Natural killer cell (primary cell): ENCODE measurements at places on chromosomes 7 and 10. TPM values are rescaled to one million over a fixed set of nuclear protein-coding genes. Genes with fewer than 3 reads are reported as not detected.

DUSP5 gene
- total RNA-seq = 56.3 TPM

LRRC61 gene
- 16.7 TPM for total RNA-seq

FAM171A1 gene
- total RNA-seq = 0.99 TPM

GRCh38 chr10:35758076-35758475 is 116.0 kb upstream of the FZD8 start:
- no peak overlapping the region for H3K4me3 ChIP-seq
- no peaks in the 10 kb centered on the region for H3K4me1 ChIP-seq
- no peaks in the 10 kb centered on the region for H3K27me3 ChIP-seq
- H3K36me3 ChIP-seq = no peaks in the 10 kb centered on the region
- DNase-seq = no peak
- no peak overlapping the region for H3K27ac ChIP-seq

DNA sequence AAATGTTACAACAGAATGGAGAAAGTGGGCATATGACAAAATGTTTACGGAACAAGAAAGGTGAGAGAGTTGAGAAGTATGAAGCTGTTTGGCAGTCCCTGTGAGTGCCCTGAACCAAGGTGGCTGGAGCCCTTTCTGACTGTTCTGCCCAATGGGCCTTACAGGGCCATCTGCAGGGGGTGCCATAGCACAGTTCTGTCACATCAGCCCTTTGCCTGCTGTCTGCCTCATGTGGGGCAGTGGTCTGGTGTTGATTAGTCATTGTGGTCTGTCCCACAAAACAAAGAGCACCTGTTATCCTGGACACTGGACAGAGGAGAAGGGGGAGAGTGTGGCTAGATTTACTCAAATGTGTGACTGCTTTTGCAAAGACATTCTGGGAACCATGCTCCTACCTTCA is 51.5 kb upstream of the OSBPL3 start:
- no peak for DNase-seq
- no peak overlapping the region for H3K27ac ChIP-seq
- H3K4me3 ChIP-seq = no peak overlapping the region
- peaks cover 14% of the 10 kb centered on the region for H3K4me1 ChIP-seq
